ENCODE measurements at places on chromosomes 3 and 15. TPM values are rescaled to one million over a fixed set of nuclear protein-coding genes. Genes with fewer than 3 reads are reported as not detected.

The BBX gene
- 62.1 TPM for total RNA-seq

The DAPK2 gene
- total RNA-seq = 4.0 TPM

The TPRG1 gene
- 1.4 TPM for total RNA-seq

The RYR3 gene
- total RNA-seq = 13.0 TPM

The RUBCN gene
- total RNA-seq = 28.0 TPM

The CADM2 gene
- total RNA-seq = 133 TPM

The ZBTB11 gene
- 24.2 TPM for total RNA-seq

The CIDEC gene
- not detected for total RNA-seq

The ANKUB1 gene
- total RNA-seq = 3.3 TPM

The SFMBT1 gene
- total RNA-seq = 14.9 TPM

The RBP2 gene
- total RNA-seq = not detected

Data from spinal cord (tissue), 10 donors.